Memory B cell (primary cell): ENCODE measurements at places on chromosomes 11 and 22.

- peak; percentile 74 for DNase-seq
Measured at GRCh38 chr11:111429066-111429506, 50.0 kb upstream of the POU2AF1 start.

DNA sequence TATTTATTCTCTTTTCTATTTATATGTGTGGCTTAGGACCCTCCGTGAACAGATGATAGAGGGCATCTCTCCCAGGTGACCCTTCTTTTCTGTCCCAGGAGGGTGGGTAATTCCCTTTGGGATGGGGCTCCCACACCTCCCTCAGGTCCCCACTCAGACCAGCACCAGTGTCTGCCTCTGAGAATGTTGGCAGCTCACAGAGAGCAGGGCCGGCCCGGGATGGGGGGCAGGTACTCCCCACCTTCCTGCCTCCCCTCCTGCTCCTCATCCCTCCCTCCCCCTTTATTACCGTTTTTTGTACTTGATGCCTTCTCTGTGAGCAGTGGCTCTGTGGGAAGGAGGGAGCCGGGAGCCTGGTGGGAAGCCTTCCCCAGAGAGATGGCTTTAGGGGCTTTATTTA lies 4.8 kb upstream of the HINFP start:
- no peak for DNase-seq

DNA sequence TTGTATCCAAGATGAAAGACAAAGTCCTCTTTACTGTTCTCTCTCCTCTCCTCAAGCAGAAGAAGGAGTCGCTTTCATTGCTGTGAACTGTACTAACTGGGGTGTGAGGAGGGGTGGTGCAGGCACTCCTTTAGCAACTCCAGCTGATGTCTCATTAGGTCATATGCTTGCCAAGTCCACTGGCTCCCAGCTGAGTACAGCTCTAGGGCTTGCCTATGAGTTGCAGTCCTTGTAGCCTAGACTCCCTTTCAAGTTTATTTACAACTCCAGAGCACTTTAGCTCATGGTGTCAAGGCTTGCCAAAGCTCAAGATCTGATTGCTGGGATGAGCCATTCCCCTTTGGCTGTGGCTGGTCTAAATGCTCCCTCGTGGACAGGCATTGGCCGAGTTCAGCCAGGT lies 55.1 kb upstream of the PDGFD start:
- no peak for DNase-seq

- DNase-seq: no peak
Measured at GRCh38 chr11:35951680-35952079, 7.8 kb downstream of the LDLRAD3 start.

DNA sequence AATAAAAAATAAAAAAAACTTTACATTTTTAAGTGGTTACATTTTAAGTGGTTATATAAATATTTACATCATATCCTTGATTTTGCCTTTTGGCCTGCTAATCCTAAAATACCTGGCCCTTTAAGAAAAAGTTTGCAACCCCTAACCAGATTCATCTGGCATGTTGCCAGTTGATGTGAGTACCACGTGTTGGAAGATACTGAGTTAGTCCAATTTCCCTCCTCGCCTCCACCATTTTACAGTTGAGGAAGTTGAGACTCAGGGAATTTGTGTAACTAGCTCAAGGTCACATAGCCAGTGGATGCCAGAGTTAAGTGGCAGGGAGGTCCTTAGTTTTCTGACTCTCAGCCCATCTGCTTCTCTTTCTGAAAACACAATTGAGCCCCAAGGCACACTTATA lies 5.1 kb downstream of the ELF5 start:
- no peak for DNase-seq

GRCh38 chr22:41289671-41290070 lies 3.7 kb upstream of the RANGAP1 start:
- DNase-seq: no peak

GRCh38 chr22:28986366-28986765 lies 75.3 kb downstream of the C22orf31 start:
- DNase-seq: no peak

GRCh38 chr22:24230911-24231656 lies 13.8 kb downstream of the GGT5 start:
- DNase-seq: peak; percentile 62

- DNase-seq: no peak
Measured at GRCh38 chr22:17213976-17214375, 5.3 kb downstream of the ADA2 start.

GRCh38 chr11:79852176-79852575 lies 411.3 kb upstream of the TENM4 start:
- no peak for DNase-seq

- no peak for DNase-seq
Measured at GRCh38 chr22:24025475-24025874, 14.4 kb downstream of the CABIN1 start.

DNA sequence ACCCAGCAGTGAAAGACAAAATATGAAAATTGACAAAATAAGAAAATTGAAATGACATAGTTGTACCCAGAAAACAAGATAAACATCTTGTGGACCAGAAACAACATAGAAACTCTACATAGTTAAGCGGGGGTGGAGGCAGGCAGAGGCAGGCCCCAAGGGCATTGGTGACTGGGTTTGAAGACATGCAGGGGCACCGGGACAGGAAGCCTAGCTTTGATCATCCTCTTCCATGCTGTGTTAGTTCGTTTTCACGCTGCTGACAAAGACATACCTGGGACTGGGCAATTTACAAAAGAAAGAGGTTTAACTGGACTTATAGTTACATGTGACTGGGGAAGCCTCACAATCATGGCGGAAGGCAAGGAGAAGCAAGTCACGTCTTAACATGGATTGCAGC lies 33.5 kb upstream of the CRTAM start:
- no peak for DNase-seq

GRCh38 chr11:47373876-47374719 lies 4.2 kb downstream of the SPI1 start:
- DNase-seq: peak; percentile 77

- peak; percentile 78 for DNase-seq
Measured at GRCh38 chr11:2526808-2527381, 82.1 kb downstream of the KCNQ1 start.

DNA sequence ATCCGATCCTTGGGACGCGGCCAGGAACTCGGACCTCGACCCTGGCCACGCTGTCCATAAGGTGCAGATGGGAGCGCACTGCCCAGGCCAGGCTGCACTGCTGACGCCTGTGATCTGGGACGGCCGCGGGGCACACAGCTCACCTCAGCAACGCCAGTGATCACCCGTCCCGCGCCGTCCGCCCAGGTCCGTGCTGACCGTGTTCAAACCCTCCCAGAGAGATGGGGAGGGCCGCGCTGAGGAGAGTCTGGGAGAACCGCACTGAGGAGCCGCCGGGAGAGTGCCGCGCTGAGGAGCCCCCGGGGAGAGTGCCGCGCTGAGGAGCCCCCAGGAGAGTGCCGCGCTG lies 636 bp downstream of the KCNQ1OT1 start:
- no peak for DNase-seq

DNA sequence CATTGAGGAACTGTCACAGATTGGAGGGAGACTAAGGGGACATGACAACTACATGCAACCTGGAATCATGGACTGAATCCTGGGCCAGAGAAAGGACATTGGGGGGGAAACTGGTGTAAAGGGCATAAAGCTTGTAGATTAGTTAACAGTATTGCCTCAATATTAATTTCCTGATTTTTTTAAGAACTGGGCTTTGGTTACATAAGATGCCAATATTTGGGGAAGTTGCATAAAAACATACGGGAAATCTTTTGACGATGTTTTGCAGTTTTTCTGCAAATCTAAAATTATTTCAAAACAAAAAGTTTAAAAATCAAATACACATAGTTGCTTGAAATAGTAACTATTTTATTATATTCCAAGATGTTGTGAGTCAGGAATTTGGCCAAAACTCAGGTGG lies 2.9 kb upstream of the FOLR3 start:
- DNase-seq: no peak

GRCh38 chr11:35099278-35100012 lies 39.5 kb upstream of the CD44 start:
- no peak for DNase-seq

GRCh38 chr11:8905528-8906165 lies 5.3 kb upstream of the AKIP1 start:
- DNase-seq: no peak

GRCh38 chr11:91263496-91264365 lies 960.9 kb upstream of the FAT3 start:
- no peak for DNase-seq

DNA sequence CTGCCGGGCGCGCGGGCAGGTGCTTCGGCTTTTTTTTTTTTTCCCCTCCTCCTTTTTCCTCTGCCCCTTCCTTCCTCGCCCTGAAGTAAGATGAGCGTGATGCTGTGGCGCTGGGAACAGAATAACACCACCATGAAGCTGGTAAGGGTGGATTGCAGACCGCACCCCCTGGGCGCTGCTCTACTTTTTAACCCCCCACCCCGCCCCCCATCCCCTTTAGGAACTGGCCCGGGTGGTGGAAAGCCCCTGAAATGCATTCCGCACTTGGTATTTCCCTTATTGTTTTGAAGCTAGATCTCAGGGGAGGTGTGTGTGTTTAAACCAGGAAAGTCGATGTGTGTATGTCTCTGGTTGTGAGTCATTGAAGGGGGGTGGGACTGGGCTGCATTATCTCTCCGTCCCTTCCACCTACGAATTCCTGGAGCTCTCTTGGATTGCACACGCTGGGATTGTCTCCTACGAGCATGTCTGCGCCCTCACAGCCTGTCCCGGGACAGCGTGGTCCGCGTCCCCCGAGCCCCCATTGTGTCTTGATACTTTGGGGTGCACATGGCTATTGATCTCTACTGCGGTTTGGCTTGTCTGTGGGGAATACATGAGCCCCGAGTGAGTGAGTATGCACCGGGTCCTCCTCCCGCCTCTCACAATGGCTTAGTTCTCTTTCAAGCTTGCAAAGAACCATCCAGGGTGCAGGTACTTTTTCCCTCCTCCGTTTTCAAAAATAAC lies 64.9 kb downstream of the NAV2 start:
- peak; percentile 28 for DNase-seq

DNA sequence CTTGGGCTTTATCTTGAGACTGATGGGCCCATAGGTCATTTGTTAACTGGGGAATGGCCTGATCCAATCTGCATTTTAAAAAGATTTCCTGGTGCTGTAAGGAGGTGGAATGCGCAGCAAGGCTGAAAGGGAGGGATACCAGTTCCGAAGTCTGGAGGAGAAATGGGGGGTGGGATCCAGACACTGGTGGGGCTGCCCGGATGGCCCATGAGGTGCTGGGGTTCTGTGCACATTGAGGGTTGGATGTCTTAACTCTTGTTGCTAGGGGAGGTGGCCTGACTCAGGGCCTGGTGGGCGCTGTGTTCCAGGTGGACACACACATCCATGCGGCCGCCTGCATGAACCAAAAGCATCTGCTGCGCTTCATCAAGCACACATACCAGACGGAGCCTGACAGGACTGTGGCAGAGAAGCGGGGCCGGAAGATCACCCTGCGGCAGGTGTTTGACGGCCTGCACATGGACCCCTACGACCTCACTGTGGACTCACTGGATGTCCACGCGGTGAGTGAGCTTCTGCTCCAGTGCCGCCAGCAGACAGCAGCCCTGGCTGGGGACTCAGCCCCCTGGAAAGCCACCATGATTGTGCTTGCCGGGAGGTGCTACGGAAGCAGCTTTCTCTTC lies 38.1 kb downstream of the AMPD3 start:
- no peak for DNase-seq

GRCh38 chr22:35126993-35127392 lies 61.0 kb downstream of the ISX start:
- no peak for DNase-seq

DNA sequence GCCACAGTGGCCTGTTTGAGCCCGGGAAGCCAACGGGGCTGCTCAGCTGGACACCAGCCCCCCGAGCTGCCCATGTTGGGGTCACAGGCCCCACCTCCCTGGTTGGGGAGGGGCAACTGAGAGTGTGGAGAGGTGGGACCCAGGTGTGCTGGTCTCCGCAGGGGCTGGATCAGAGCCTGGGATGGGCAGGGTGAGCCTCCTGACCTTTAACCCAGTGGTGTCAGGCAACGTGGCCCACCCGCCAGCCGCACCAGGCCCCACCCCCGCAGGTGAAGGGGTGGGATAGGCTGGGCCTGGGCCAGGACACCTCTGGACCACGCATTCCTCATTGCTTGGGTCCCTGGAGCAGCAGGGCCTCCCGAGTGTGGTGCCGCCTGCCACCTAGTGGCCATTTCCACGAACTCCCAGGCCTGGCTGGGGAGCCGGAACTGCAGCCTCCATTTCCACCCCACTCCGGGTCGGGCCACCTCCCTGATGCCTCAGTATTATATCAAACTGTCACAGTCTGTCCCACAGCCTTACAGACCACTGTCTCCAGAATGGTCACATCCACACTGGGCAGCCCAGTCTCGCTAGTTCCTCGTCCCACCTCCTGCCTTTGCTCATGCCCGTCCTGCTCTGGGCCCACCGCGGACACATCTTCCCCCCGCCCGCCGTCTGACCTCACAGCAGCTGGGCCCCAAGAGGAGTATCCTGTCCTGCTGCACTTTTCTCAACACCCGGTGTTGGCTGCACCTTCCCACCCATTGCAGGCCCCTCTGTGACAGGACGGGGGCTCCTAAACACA lies 13.3 kb upstream of the PPP6R3 start:
- DNase-seq: peak; percentile 82

- DNase-seq: peak; percentile 14
Measured at GRCh38 chr11:27183672-27184457, 143.2 kb downstream of the BBOX1 start.

- DNase-seq: no peak
Measured at GRCh38 chr11:76257074-76257719, 50.9 kb upstream of the WNT11 start.

DNA sequence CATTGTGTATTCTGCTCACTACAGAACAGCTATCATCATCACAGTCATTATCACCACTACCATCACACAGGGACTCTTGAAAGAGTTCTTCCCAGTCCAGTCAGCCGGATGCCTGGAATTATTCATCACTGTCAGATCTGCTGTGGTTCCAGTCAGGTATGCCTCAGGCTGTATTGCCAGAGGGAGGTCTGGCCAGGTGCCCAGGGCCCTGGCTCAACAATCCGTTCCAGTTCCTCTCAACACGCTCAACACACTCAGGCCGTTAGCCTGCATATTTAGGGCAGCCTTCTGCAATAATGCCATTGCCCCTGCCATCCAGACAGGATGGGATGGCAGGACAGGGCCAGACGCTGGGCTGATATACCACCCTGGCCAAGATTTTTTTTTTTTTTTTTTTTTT lies 28.6 kb upstream of the RASL10A start:
- DNase-seq: no peak

DNA sequence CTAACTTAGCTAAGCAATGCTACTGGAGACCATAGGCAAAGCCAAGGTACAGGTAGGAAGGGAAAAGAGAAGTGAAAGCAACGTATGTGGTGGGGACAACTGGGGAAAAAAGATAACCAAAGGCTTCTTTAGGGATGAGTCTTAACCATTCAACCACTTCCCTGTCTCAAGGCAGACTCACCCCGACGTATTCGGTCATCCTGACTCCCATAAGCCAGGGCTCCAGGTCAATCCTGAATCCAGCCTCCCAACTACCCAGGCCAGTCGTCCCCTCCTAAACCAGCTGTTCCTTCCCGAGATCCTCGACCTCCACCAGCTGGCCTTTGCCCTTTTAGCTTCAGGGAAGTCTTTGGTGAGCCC lies 330 bp downstream of the ACP2 start:
- DNase-seq: no peak

DNA sequence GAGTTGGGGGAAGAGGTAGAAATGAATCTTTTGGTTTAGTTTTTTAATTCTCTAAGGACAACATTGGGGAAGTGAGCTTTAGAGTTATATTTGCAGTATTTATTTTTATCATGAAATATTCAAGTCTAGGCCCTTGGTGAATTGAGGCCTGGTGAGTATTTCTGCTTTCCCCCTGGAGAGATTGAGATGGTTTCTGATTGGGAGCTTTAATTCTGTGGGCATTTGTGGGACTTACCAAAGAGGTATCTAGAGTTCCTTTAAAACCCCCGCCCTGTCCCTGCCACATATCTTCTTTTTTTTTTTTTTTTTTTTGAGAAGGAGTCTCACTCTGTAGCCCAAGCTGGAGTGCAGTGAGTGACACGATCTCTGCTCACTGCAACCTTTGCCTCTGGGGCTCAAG lies 9.6 kb downstream of the ACO2 start:
- no peak for DNase-seq
